Activated CD4-positive, alpha-beta T cell treated with anti-CD3 and anti-CD28 coated beads, Interleukin-2, Interleukin-6, amounts not matched to agents 100 ng/mL and 50 ng/mL, durations not matched to agents 16 hours and 8 hours (primary cell): ENCODE measurements at places on chromosomes 4 and X.
A peak's percentile ranks its signal among the peaks of the same experiment; 100 is the strongest.

DNA sequence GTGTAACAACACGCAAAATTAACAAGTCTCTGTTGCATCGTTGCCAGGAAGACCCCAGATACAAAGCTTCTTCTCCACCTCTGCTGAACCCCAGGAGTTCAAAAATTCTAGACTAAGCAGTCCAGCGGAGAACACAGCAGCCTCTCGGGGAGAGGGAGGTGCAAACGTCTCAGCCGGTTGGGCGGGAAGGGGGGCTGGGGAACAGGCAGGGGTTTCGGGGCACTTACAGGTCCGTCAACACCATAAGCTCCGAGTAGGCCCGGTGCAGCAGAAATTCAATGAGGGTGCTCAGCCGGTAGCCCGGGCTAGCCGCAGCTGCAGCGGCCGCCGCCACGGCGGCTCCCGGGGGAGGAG, 394 bp downstream of the MED14 start:
- DNase-seq = peak; percentile 36

- no peak for DNase-seq
Observed at GRCh38 chrX:112669824-112670223, 9.9 kb downstream of the LHFPL1 start.

- DNase-seq = no peak
Observed at GRCh38 chrX:102976286-102976685, 39.2 kb downstream of the RAB40AL start.

GRCh38 chr4:37661772-37662171, 24.4 kb downstream of the RELL1 start:
- no peak for DNase-seq

GRCh38 chrX:139156356-139156755, 374.2 kb upstream of the F9 start:
- no peak for DNase-seq

- peak; percentile 15 for DNase-seq
Observed at GRCh38 chr4:74397748-74398426, 32.9 kb downstream of the EREG start.

DNA sequence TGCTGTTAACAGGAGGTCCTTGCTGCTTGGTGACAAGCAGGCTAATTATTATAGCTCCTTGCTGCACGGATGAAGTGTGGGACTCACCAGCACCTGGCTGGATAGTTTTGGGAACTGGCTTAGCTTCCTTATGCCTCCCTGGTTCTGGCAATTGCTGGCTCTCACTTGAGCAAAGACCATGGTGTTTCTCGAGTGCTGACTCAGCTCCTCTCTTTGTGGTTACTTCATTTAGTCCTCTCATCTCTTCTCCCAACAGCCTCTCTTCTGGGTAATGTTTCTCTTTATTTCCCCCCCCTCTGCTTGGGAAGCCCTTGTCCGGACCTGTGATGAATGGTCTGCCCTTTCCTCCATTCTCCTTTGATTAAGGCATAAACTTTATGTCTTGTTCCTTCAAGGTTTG, 100.4 kb downstream of the CBLL2 start:
- no peak for DNase-seq

- DNase-seq = no peak
Observed at GRCh38 chrX:133042260-133042659, 54.6 kb downstream of the USP26 start.

DNA sequence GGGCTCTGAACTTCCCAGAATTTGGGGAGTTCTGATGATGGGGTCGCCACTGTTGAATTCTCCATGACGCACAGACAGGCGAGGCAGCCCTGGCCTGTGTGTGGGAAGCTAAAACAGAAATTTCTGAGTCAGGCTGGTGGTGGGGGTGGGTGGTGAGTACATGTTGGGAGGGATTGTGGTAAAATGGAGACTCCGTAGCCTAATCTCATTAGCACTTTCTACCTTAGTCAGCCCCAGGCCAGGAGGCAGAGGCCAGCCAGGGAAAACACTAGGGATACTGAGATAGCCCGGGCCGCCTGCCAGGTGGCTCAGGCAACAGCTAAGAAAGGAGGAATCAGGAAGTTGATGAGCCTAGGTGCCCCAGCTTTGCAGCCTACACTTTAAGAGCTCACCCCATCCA, 39.3 kb upstream of the NHSL2 start:
- no peak for DNase-seq

GRCh38 chr4:10045481-10045880, 24.2 kb upstream of the SLC2A9 start:
- no peak for DNase-seq

DNA sequence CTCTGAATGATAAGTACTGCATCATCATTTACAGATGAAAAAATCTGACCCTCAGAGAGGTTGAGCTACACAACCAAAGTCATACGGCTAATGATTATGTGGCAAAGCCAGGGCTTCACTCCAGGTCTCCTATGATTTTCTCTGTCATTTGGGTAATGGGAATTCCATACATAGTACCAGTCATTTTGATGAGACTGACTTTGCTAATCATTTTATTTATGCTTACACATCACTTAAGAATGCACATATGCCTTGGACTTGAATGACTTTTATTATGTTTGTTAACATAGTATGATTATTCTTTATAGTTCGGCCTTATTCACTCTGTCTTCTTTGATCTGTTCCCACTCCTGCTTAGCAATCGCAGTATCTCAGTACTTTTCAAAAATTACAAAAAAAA, 255.1 kb upstream of the GPRIN3 start:
- DNase-seq = no peak

DNA sequence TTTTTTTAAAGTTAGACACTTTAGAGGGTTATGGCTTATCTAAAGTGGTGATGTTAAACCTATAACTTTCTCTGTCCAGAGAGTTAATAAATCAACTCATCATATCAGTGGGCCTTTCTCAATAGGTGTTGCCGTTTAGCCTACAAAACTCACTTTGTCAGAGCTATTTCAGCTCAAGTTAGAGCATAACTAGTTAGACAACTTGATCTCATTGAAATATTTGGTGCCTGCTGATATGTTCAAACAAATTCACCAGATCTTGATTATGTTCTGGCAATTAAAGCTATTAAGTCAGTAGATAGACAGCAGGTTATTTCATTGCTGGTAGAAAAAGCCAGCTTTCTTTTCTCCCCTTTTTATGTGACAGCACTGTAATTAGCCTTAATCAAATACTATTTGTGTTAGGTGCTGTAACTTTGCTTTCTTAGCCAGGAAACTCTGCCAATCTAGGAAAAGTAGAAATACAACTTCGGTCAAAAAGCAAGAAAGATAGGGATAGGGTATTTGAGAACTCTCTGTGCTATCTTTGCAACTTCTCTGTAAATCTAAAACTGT, 191.8 kb downstream of the MAML3 start:
- no peak for DNase-seq

- no peak for DNase-seq
Observed at GRCh38 chr4:41656572-41657520, 91.7 kb downstream of the PHOX2B start.

- peak; percentile 38 for DNase-seq
Observed at GRCh38 chrX:124098089-124098488, 136.6 kb downstream of the STAG2 start.

- no peak for DNase-seq
Observed at GRCh38 chrX:17544821-17545220, 169.8 kb downstream of the NHS start.

DNA sequence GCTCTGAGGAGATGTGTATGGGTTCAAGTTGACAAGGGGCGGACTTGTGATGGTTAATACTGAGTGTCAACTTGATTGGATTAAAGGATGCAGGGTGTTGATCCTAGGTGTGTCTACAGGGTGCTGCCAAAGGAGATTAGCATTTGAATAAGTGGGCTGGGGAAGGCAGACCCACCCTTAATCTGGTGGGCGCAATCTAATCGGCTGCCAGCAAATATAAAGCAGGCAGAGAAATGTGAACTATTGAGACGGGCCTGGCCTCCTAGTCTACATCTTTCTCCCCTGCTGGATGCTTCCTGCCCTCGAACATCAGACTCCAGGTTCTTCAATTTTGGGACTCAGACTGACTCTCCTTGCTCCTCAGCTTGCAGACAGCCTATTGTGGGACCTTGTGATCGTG, 26.7 kb upstream of the SMIM10L2A start:
- DNase-seq = no peak

DNA sequence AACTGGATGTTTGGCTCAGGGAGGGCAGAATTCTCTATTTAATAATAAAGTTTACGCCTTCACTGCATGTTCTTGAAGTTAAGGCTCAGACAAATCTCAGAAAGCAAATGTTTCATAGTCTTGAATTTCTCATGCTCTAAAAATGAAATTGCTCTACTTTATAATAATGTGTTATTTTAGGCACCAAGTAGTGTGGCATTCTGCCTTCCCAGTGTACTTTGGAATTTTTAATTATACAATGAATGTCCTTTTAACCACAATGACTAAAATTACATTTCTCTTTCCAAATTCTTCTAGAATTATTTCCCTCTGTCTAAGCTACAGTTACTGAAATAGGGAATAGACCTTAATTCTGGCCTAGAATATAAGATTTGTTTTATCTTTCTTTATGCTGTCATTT, 97.9 kb upstream of the PDE5A start:
- no peak for DNase-seq

GRCh38 chr4:94345969-94346368, 3.3 kb upstream of the HPGDS start:
- no peak for DNase-seq

DNA sequence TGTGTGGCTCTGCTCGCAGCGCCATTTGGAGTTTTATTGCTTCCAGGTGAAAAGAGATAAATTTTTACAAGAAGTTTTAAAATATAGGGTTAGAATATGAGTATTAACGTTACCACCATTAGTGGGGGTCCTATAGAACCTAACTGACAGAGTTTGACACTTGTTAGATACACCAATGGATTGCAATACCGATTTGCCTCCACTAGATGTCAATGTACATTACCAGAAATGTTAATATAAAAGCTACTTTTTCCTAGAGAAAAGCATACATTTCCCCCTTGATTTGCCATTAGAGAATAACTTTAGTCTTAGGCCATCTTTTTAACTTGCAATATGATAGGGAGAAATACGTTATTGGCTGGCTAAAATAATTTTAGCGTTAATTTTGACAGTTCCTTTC, 108.4 kb downstream of the LINC00632 start:
- DNase-seq = peak; percentile 41

DNA sequence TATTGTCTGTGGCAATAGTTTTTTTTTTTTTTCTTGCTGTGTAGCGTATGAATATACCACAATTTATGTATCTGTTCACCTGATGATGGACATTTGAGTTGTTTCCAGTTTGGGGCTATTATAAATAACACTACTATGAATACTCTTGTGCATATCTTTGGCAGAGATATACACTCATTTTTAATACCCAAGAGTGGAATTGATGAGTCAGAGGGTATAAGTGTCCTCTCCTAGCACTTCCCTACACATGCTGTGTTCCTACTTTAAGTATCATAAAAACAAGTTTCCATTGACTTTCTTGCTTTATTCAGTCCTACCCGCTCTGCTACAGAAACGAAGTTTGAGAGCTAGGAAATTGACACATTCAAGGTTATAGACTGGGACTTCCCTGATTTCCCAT, 39.8 kb downstream of the XIAP start:
- DNase-seq = no peak

DNA sequence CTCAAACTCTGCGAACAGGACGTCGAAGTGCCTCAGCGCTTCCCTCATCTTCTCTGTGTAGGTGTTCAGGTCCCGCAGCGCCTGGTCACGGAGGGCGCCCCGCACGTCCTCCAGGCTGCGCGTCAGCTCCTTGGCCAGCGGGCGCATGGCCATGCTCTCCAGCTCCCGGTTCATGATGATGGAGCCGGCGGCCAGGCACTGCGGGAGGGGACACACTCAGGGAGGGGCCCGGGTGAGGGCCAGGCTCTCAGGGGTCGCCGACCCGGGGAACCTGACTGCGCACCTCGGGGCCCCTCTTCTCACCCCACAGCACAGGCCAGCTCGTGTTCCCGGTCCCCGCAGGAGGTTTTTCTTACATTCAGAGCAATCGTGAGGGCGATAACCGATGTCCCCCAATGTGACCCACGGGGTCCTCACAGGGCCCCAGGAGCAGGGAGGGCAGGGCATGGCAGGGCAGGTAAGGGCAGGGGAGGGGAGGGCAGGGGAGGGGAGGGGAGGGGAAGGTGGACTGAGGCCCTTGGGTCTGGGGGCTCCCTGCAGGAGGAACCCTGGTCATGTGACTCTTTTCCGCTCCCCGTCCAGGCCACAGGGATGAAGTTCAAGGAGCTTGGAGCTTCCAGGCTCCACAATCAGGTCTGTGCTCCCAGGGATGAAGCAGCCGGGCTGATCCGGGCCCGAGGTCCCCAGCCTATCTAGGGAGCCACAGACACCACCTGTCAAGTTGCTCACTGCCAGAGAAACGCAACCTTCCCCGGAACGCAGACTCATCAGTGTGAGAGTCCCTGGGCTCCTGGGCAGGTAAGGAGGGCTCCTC, 77.8 kb upstream of the MXD4 start:
- no peak for DNase-seq

DNA sequence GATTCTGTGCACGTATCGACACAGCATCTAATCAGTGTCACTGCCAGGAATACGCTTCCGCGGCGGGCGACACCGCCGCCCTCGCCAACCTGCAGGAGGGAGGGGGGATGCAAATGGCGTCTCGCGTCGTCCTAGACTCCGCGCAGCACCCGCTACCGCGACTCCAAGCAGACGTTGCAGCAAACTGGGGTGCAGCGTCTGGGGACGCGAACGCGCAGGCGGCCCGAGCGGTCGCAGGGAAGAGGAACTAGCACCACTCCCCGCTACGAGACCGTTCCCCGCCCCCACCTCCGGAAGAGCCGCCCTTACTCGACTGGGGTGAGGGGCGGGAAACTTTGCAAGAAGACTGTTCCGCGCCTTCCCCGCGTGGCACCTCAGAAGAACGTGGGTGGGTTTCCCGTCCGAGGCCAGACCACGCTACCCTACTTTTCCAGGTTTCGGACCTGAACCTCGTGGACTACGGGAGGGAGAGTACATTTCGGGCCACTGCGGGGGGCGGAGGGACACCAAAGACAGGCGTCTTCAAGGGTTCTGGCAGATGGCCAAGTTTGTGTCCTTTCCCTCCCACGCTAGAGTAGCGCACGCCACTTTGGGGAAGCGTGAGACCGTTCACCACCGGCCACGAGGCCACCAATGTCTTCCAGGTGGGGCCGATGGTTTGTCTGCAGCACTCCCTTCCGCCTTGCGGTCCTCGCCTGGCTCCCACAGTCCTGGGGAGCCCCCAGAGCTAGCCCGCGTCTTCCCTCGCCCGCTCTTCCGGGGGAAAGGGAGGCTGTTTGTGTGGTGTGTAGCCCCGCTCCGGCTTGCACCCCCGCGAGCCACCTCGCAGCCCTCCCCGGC, 78.0 kb upstream of the BCOR start:
- peak; percentile 86 for DNase-seq

DNA sequence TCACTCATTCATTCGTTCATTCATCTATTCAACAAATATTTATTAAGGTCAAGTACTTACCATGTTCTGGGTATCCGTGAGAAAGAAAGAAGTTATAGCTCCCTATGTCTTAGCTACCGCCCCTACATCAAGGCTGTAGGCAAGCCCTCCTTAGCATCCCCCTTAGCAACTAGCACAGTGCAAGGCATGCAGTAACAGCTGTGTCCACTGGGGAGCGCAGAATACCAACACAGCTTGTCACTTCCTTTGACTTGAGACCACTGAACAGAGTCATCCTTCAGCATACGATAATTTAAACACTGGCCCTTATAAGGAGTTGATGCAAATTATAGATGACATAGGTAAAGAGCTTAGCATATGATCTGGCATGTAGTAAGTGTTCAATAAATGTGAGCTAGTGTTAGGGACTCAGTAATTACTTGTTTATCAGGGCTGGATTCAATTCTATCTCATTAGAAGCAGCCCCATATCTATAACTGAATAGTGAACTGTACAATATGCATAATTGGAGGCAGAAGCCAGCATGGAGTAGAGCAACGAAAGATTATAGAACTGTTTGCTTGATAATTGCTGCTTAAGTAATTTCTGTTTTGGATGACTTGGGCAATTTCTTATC, 8.7 kb downstream of the KIAA1210 start:
- peak; percentile 61 for DNase-seq

- no peak for DNase-seq
Observed at GRCh38 chr4:140856621-140857062, 100.5 kb upstream of the TBC1D9 start.
